Activated CD4-positive, alpha-beta T cell treated with anti-CD3 and anti-CD28 coated beads, Interleukin-2, amount 50 U/mL, for 48 hours (primary cell): ENCODE measurements at places on chromosomes 16 and 17.

DNA sequence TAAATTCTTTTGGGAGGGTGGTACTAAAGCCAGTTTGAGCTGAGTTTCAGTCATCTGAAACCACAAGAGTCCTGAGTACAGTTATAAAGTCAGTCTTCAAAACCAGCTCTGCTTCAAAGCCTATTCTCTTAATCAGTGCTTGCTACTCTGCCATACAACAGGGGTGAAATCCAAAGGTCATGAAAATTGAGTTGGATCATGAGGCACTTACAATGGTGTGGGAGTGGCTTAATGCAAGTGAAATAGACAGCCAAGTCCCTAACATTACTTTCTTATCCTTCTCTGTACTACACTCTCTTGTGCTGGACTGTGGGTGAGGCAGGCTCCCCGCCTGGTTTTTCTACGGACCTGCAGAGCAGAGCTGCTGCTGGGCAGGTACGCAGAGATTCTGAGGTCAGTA is 12.4 kb downstream of the CBLN1 start:
- no peak for DNase-seq

DNA sequence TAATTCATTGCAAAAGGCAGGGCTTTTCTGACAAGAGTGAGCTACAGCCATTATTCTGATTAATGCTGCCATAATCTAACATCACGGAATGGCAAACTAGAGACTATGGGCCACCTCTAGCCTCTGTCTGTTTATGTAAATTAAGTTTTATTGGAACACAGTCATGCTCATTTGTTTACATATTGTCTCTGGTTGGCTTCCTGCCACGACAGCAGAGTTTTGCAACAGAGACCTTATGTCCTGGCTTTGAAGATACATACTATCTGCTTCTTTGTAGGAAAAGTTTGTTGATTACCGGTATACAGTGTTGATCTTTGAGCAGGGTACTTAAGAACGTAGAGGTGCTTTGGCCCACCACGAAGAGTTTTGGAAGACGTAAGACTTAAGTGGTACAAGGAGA is 715.9 kb upstream of the RBFOX1 start:
- no peak for DNase-seq

DNA sequence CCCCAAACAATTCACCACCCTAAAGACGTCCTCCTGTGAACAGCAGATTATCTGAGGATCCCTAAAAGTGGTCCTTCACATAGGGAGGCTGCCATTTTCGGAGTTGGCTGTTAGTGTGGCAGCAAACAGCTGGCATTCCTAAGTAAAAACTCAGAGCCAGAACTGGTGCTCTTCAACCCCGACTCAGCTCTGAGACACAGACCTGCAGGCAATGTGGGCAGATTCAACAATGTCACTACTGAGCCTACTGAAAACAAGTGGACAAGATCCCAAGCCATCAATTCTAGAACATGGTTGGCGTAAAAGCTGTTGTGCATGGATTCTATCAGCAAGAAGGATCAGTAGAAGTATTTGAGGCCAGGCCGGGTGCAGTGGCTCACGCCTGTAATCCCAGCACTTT is 247.2 kb downstream of the NTN1 start:
- no peak for DNase-seq

GRCh38 chr17:17058304-17058703 is 16.0 kb downstream of the MPRIP start:
- no peak for DNase-seq

- DNase-seq: no peak
These were observed 380.3 kb downstream of the SNX29 start for GRCh38 chr16:12356632-12357340.

DNA sequence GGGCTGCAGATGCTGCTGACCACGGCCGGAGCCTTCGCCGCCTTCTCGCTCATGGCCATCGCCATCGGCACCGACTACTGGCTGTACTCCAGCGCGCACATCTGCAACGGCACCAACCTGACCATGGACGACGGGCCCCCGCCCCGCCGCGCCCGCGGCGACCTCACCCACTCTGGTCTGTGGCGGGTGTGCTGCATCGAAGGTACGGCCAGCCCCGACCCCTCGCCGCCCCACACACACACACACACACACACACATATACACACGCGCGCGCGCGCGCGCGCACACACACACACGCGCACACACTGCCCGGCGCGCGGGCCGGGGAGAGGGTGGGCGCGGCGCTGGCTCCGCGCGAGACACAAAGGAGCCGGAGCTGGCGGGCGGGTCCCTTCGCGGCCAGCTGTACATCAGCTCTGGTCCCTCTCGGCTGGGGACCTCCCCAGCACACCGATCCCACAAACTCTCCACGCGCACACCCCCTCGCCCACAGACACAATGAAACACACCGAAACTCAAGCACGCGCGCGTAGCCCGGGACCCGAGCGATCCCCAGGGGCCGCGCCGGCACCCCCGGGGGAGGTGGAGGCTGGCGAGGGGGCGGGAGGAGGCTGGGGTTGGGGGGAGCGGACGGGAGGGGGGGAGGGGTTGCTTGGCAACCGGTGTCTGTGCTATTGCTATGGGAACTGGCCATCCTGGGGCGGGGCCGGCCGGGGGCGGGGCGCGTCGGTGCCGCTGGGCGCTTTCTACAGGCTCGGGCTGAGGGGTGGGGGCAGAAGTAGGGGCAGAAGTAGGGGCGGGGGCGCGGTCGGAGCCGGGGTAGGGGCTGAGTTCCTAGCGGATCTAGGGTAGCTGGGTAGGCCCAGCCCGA is 658 bp downstream of the CACNG4 start:
- DNase-seq: peak; percentile 34

- DNase-seq: no peak
These were observed 26.0 kb downstream of the NGFR start for GRCh38 chr17:49521088-49521450.

GRCh38 chr16:66480265-66481080 is 53.4 kb downstream of the BEAN1 start:
- no peak for DNase-seq

- no peak for DNase-seq
These were observed 44.0 kb downstream of the HNF1B start for GRCh38 chr17:37700881-37701280.

DNA sequence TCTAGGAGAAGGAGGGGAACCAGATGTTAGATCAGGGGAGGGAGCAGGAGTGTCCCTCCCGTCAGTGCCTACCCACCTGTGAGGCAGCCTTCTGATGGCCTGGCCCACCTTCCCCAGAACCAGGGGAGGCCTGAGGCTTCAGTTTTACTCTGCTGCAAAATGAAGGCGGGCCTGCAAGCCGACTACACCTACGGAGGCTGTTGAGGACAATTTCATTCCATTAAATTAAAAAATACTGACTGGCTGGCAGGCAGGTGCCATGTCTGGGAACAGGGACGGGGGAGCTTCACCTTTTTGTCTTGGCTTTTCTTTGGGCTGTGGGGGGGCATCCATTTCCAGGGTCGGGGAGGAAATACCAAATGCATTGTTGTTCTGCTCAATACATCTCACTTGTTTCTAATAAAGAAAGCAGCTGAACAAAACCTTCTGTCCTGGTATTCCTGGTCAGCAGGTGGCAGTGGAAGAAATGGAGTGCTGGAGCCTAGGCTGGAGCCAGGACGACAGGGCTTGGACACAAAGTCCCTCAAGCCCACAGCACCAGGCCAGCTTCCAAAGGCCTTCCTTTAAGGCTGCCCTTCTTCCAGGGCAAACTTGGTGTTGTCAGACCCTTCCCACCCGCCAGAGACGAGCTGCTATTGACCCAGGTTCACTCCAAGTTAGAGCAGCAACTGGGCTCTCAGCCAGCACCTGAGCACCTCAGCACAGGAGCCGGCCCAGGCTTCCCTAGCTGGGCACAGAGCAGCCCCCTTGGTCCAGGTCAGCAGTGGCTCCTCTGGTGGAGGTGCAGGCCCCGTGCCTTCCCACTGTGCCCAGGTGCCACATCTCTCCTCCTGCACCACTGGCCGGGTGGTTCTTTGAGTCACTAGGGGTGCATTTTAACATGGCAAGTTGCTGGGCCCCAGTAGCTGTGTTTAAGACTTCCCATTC is 23.5 kb downstream of the PLCD3 start:
- no peak for DNase-seq

DNA sequence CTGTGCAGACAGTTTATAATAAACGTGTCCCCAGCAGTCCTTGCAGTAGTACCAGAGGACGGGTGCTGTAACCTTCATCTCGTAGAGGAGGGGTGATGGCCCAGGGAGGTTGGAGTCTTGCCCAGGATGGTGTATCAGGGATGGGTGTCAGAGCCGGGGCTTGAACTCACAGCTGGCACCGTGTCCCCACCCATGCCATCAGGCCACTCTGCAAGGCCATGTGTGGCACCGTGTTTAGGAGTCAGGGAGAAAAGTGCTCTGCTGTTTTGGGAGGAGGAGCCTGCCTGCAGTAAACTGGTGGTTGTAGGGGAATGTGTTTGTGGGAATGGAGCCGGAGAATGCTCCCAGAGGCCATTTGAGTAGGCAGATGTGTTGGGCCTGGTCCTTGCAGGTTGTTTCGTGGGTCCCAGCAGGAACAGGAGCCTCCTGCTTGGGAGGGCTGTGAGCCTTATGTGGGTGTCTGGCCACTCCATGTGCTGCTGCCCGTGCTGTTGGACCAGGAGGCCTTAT is 1.7 kb downstream of the ADORA2B start:
- DNase-seq: no peak

- peak; percentile 33 for DNase-seq
These were observed 300.6 kb downstream of the SOX9 start for GRCh38 chr17:72421128-72422092.

DNA sequence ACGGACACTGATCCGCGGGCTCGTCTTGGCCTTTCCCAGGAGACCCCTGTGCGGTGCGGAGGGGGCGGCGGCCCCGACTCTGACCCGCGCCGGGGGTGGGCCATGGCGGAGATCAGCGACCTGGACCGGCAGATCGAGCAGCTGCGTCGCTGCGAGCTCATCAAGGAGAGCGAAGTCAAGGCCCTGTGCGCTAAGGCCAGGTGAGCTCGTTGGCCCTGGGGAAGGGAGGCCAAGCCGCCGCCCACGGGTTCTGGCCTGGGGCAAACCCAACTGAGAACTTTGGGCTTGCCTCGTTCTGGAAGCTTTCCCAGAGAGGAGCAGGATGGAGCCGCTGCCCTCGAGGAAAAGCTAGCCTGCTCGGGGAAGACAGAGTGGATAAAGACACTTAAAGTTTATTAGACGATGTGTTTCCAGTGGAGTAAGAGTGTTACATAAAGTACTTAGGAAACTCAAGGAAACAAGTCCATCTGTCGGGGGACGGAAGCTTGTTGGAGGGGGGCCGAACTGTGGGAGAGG is 540 bp downstream of the PPP4C start:
- peak; percentile 28 for DNase-seq

DNA sequence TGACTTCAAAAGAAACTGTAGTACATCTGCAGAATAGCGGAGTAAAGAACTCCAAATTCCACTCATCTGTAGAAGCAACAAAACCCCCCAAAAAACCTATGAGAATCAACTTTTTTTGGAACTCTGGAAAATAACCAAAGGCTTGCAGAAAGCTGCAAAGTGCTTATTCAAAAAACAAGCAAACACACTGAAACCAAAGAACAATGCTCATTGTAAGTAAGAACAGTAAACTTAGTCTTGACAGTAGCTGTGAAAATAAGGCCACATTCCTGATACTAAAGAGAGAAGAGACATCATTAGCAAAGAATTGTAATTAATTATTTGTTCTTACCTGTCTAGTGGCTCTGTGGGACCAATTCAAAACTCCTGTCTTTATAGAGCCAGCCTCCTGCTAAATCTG is 534.3 kb upstream of the C16orf82 start:
- no peak for DNase-seq

GRCh38 chr16:86307514-86307903 is 202.8 kb upstream of the FOXF1 start:
- DNase-seq: no peak

DNA sequence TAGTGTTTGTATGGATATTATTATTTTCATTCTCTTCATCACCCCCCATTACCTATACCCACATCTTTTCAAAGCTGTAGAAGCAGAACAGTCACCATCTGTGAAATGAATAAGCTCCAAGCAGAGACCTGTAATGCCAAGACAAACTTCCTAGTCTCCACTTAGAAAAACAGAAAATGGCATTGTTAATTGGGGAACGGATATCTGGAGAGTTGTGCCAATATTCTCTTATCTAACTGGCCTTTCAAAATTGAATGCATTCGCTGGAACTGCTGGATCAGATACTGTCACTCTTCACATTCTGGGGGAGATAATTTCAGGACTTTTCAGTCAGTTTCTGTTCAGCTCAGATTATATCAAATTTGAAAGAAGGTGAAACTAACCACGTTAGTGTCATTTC is 464.4 kb upstream of the GOT2 start:
- DNase-seq: no peak

GRCh38 chr17:21293831-21294210 is 9.3 kb downstream of the MAP2K3 start:
- no peak for DNase-seq

- DNase-seq: peak; percentile 13
These were observed 26.2 kb upstream of the ZNF652 start for GRCh38 chr17:49388290-49388640.
